Smooth muscle cell of the coronary artery (primary cell): ENCODE measurements at places on chromosomes 2 and 18. TPM values are rescaled to one million over a fixed set of nuclear protein-coding genes. Genes with fewer than 3 reads are reported as not detected.

The CRYBA2 gene
- not detected in 2 replicates for total RNA-seq

The HOXD8 gene
- 0.23 and 1.9 TPM in 2 replicates for total RNA-seq

The ASB18 gene
- not detected in 2 replicates for total RNA-seq

The DYNAP gene
- total RNA-seq = not detected in 2 replicates

The GREB1L gene
- total RNA-seq = 0.12 and 0.23 TPM in 2 replicates

The PTGR3 gene
- 6.8 and 12.5 TPM in 2 replicates for total RNA-seq

The LTBP1 gene
- 258 and 326 TPM in 2 replicates for total RNA-seq

The KATNAL2 gene
- 0.75 and 4.6 TPM in 2 replicates for total RNA-seq

The ST6GAL2 gene
- 0.47 TPM in 1 of 2 replicates, not detected in the other for total RNA-seq

The KYNU gene
- total RNA-seq = under 0.01 and 1.3 TPM in 2 replicates

The CCBE1 gene
- 7.7 and 31.9 TPM in 2 replicates for total RNA-seq

The FEV gene
- total RNA-seq = not detected in 2 replicates

The REG1B gene
- not detected in 2 replicates for total RNA-seq

The FIGN gene
- total RNA-seq = 0.53 and 5.6 TPM in 2 replicates

The CHN1 gene
- 1.7 and 23.8 TPM in 2 replicates for total RNA-seq

The ANKRD30B gene
- 0.15 and 0.23 TPM in 2 replicates for total RNA-seq

The CXCR1 gene
- total RNA-seq = not detected in 2 replicates

The DCDC2C gene
- not detected in 2 replicates for total RNA-seq

The PLEK gene
- total RNA-seq = 0.08 TPM in 1 of 2 replicates, not detected in the other

The SPHKAP gene
- total RNA-seq = not detected in 2 replicates

The KRTCAP3 gene
- total RNA-seq = not detected in 2 replicates

The SPAST gene
- total RNA-seq = 11.8 and 18.1 TPM in 2 replicates

The SERPINB12 gene
- not detected in 2 replicates for total RNA-seq

The RIT2 gene
- not detected in 2 replicates for total RNA-seq

The NT5DC4 gene
- not detected in 2 replicates for total RNA-seq

The RAB17 gene
- 0.45 TPM in 1 of 2 replicates, not detected in the other for total RNA-seq

The DNAJC5G gene
- not detected in 2 replicates for total RNA-seq

The DHRS9 gene
- not detected in 2 replicates for total RNA-seq

The IL1B gene
- total RNA-seq = 0.82 and 60.4 TPM in 2 replicates

The MTCL1 gene
- 26.7 and 68.1 TPM in 2 replicates for total RNA-seq

The NYAP2 gene
- not detected in 2 replicates for total RNA-seq

The GPR55 gene
- total RNA-seq = not detected in 2 replicates

The REG3A gene
- total RNA-seq = not detected in 2 replicates

The ECEL1 gene
- not detected in 2 replicates for total RNA-seq

The SPC25 gene
- total RNA-seq = 0.98 TPM in 1 of 2 replicates, not detected in the other

The ALPI gene
- not detected in 2 replicates for total RNA-seq

The CCL20 gene
- total RNA-seq = 0.30 TPM in 1 of 2 replicates, not detected in the other

The AP1S3 gene
- total RNA-seq = 1.6 and 9.6 TPM in 2 replicates

The MRPS5 gene
- total RNA-seq = 46.9 and 88.3 TPM in 2 replicates
